IMR-90 (cell line): ENCODE measurements at places on chromosomes 16 and 17. TPM values are rescaled to one million over a fixed set of nuclear protein-coding genes. Genes with fewer than 3 reads are reported as not detected.
A peak's percentile ranks its signal among the peaks of the same experiment; 100 is the strongest.

GRCh38 chr16:86424398-86424797 is 85.9 kb upstream of the FOXF1 start:
- no peak overlapping the region for H3K4me3 ChIP-seq
- DNase-seq = no peak
- H3K36me3 ChIP-seq = no peaks in the 10 kb centered on the region
- no peak overlapping the region for H3K27ac ChIP-seq
- no peaks in the 10 kb centered on the region for H3K4me1 ChIP-seq

GRCh38 chr16:84925092-84925772 is 86.1 kb downstream of the ZDHHC7 start:
- no peak overlapping the region for H3K27ac ChIP-seq
- no peak overlapping the region for H3K4me3 ChIP-seq
- peaks cover 8% of the 10 kb centered on the region; the same call in 1 of the 2 replicates for H3K4me1 ChIP-seq
- no peak for DNase-seq
- no peaks in the 10 kb centered on the region for H3K27me3 ChIP-seq

- H3K27me3 ChIP-seq = 0 out of 2 replicates have a peak, but pooled peaks cover 5% of the 10 kb centered on the region
- H3K27ac ChIP-seq = no peak overlapping the region
- no peak overlapping the region for H3K4me3 ChIP-seq
- H3K4me1 ChIP-seq = no peaks in the 10 kb centered on the region
Observed at GRCh38 chr16:75208242-75208825, 1.4 kb upstream of the CTRB2 start.

DNA sequence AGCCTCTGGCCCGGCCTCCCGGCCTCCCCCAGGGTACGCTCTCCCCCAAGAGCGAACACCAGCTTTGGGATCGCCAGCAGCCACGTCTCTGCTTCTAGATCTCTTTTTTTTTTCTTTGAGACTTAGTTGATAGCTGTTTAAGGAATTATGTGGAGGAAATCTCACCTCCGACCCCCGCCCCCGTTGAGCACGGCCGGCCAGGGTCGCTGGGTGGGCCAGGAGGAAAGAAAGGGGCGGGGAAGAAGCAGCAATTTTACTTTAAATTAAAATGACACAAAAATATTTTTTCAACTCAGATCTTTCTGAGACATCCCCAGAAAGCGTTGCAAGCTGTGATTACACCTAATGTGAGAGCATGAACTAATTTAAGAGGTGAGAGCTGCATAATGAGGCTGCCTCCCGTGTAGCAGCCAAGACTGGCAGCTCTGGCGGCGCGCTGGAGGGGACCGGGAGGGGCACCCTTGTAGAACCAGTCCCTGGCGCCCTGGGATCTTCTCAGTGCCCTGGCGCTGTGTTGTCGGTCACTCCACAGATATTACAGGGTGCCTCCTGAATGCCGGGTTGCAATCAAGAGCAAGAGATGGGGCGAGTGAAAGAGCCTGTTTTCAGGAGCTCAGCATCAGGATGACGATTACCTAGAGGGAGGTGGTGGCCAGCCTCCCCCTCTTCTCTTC is 1.9 kb upstream of the CBLN1 start:
- no peaks in the 10 kb centered on the region for H3K4me1 ChIP-seq
- H3K27ac ChIP-seq = no peak overlapping the region
- H3K27me3 ChIP-seq = peaks cover 40% of the 10 kb centered on the region
- DNase-seq = no peak
- H3K4me3 ChIP-seq = no peak overlapping the region
- no peaks in the 10 kb centered on the region for H3K36me3 ChIP-seq

DNA sequence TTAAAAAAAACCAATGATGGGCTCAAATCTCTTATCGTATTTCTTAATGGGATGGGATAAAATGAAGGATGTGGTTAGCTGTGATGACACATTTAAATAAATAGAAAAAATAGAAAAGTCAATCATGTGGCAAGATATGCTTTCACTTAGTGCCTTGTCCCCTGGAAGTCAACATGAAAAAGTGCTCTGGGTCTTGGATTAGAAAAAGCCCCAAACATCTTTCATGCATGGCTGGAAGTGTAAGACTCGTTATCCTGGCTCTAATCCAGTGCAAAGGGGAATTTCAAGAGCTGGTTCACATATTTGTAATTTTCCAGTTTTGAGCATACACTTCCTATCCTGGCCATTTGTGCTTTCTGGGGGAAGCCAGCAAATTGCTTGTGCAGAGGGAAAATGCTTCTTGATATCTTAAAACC is 160.9 kb downstream of the MAP2K6 start:
- H3K27me3 ChIP-seq = no peaks in the 10 kb centered on the region
- peak overlapping the region; percentile 26; the same call in 1 of the 2 replicates for H3K27ac ChIP-seq
- H3K36me3 ChIP-seq = no peaks in the 10 kb centered on the region
- peaks cover 13% of the 10 kb centered on the region for H3K4me1 ChIP-seq
- H3K4me3 ChIP-seq = no peak overlapping the region

- H3K36me3 ChIP-seq = no peaks in the 10 kb centered on the region
- H3K4me1 ChIP-seq = 0 out of 2 replicates have a peak, but pooled peaks cover 3% of the 10 kb centered on the region
- no peak overlapping the region for H3K4me3 ChIP-seq
- H3K27me3 ChIP-seq = peaks cover 48% of the 10 kb centered on the region
Observed at GRCh38 chr16:559411-560203, 587 bp upstream of the PRR35 start.

DNA sequence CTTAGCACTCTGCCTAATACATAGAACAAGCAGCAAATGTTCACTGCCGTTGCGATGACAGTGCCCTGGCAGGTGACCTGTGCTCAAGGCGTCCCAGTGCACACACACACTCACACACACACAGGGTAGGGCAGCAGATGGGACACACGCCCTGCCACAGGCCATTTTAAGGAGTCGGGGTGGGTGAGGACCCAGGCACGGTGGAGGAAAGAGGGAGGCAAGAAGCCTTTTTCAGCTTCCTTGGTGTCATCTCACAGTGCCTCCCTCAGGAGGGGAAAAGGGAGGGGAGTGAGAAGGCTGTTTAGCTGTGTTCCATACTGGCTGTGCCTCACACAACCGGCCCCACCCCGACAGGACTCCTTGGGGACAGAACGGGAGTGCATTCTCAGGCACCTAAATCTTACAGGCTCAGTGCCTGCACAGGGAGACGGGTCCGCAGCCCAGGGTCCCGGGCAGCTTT is 1.5 kb downstream of the PITPNM3 start:
- peaks cover 5% of the 10 kb centered on the region; the same call in 1 of the 2 replicates for H3K4me1 ChIP-seq
- no peaks in the 10 kb centered on the region for H3K36me3 ChIP-seq
- H3K27me3 ChIP-seq = peaks cover 35% of the 10 kb centered on the region
- H3K4me3 ChIP-seq = peak overlapping the region; percentile 56; the same call in 1 of the 2 replicates
- H3K27ac ChIP-seq = no peak overlapping the region

GRCh38 chr16:66842765-66843164 is 1.4 kb upstream of the CA7 start:
- peak; percentile 19 for DNase-seq
- H3K4me1 ChIP-seq = no peaks in the 10 kb centered on the region; the same call in 1 of the 2 replicates
- no peak overlapping the region for H3K27ac ChIP-seq
- H3K27me3 ChIP-seq = peaks cover 68% of the 10 kb centered on the region

GRCh38 chr17:2002767-2003329 is 22.3 kb downstream of the RTN4RL1 start:
- H3K27ac ChIP-seq = no peak overlapping the region
- DNase-seq = no peak
- peaks cover 4% of the 10 kb centered on the region; the same call in 1 of the 2 replicates for H3K27me3 ChIP-seq
- H3K36me3 ChIP-seq = no peaks in the 10 kb centered on the region
- peaks cover 8% of the 10 kb centered on the region for H3K4me1 ChIP-seq

DNA sequence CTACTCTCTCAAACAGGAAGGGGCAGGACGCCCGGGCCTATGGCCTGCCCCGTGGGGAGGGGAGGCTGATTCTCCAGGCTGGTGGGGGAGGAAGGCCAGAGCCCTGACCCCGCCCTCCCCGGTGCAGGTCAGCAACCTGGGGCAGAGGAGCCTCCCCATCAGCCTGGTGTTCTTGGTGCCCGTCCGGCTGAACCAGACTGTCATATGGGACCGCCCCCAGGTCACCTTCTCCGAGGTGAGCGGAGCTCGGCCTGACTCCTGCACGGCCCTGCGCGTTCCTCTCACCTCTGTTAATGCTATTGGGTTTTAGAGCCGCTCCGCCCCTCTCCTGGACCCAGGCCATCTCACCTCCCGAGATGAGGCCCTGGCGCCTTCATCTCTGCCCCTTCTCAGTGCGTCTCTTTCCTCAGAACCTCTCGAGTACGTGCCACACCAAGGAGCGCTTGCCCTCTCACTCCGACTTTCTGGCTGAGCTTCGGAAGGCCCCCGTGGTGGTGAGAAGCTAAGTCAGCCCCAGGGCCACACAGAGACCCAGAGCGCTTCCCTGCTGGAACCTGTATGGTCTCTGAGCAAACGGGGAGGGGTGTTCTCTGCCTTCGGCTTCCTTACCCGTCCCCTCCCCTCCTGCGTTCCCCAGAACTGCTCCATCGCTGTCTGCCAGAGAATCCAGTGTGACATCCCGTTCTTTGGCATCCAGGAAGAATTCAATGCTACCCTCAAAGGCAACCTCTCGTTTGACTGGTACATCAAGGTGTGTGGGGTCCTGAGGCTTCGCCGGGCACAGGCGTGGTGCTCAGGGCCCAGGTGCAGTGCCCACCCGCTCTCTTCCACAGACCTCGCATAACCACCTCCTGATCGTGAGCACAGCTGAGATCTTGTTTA is 25.1 kb upstream of the ITGAX start:
- no peaks in the 10 kb centered on the region for H3K36me3 ChIP-seq
- H3K4me1 ChIP-seq = no peaks in the 10 kb centered on the region
- H3K27me3 ChIP-seq = peaks cover 22% of the 10 kb centered on the region
- H3K4me3 ChIP-seq = no peak overlapping the region

DNA sequence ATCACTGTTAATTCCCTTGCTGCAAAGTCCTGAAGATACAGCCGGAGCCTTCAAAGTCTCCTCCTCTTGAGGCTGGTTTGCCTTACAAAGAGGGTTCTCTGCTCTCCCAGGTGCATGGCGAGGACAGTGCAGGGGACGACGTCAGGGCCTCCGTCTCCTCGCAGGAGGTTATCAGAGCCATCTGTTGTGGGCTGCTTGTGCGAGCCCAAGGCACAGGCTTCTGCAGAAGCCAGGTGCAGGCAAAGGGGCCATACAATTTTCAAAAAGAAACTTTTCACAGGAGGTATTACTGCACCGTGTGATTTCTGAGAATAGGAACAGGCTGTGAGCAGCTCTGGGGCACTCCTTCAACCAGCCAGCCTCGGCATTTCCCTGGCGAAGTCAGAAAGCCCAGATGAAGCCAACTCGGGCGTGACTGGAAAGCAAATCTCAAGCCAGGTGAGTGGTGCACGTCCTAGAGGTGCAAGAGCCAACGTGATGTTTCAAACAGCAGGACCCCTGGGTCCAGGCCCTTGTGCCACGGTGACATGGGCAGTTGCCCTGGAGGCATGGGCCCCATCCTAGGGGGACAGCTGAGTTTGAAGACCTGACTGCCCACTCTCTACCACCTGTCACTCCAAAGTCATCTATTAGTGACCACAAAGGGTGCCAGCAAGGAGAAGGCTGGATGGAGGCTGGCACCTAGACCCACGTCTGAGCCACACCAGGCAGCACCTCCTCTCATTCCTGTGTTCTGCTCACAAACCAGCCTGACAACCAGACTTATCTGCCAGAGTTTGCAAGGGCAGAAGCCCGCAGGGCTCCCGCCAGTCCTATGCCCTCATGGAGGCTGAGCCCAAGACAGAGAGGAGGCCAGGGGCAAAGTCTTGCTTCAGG is 68.6 kb downstream of the SMPD3 start:
- DNase-seq = no peak
- no peak overlapping the region for H3K27ac ChIP-seq
- no peaks in the 10 kb centered on the region for H3K4me1 ChIP-seq
- H3K4me3 ChIP-seq = no peak overlapping the region
- peaks cover 61% of the 10 kb centered on the region for H3K27me3 ChIP-seq

DNA sequence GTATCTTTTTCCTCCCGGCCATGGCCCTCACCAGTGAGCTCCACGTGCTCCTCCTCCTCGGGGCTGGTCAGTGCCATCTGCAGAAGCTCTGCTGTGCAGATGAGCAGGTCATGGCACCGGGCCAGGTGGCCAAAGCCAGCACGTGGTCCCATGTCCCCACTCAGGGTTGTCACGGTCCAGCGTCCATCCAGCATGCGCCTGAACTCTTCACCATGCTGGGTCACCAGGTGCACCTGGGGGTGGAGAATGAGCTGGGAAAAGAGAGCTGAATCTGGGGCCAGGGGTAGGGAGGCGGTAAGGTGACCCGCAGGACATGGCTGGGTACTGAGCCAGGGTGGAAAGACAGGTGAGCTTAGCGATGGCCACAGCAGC is 1.3 kb downstream of the DHX58 start:
- no peak for DNase-seq
- H3K27ac ChIP-seq = no peak overlapping the region
- no peak overlapping the region for H3K4me3 ChIP-seq
- H3K27me3 ChIP-seq = no peaks in the 10 kb centered on the region
- H3K36me3 ChIP-seq = peaks cover 12% of the 10 kb centered on the region; the same call in 1 of the 2 replicates

- no peaks in the 10 kb centered on the region for H3K36me3 ChIP-seq
- no peaks in the 10 kb centered on the region for H3K4me1 ChIP-seq
- H3K27ac ChIP-seq = no peak overlapping the region
- H3K27me3 ChIP-seq = peaks cover 45% of the 10 kb centered on the region
- no peak for DNase-seq
Observed at GRCh38 chr16:4597174-4597573, 17.5 kb downstream of the UBALD1 start.

GRCh38 chr17:75783803-75784472 is 668 bp upstream of the UNK start:
- peaks cover under 1% of the 10 kb centered on the region; the same call in 1 of the 2 replicates for H3K36me3 ChIP-seq
- peak overlapping the region; percentile 36 for H3K4me3 ChIP-seq
- DNase-seq = no peak
- H3K27ac ChIP-seq = peak overlapping the region; percentile 87
- peaks cover 16% of the 10 kb centered on the region for H3K4me1 ChIP-seq
- H3K27me3 ChIP-seq = no peaks in the 10 kb centered on the region

DNA sequence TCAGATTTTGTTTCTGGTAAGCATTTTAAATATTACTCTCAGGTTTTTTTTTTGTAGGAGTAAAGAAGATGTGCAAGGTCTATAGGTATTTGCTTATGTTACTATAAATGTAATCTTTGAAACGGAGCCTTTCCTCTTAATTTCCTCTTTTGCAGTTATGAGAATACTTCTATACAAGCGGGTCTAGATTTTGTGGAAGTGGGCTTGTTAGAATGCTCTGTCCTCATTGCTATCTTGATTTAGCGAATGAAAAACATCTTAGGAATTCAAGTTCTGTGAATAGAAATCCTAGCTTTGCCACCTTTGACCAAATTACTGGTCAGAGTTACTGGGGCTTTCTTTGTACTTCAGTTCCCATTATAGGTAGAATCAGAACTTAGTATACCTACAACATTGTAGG is 80.3 kb downstream of the EFCAB13 start:
- no peaks in the 10 kb centered on the region for H3K27me3 ChIP-seq
- no peak for DNase-seq
- H3K36me3 ChIP-seq = no peaks in the 10 kb centered on the region
- no peaks in the 10 kb centered on the region for H3K4me1 ChIP-seq
- H3K4me3 ChIP-seq = no peak overlapping the region
- no peak overlapping the region for H3K27ac ChIP-seq

Gene SPEM3
- total RNA-seq = not detected in 2 replicates

Gene KRTAP4-9
- not detected in 2 replicates for total RNA-seq

Gene IL17C
- total RNA-seq = not detected in 2 replicates

Gene HOXB13
- total RNA-seq = not detected in 2 replicates

Gene TBC1D26
- not detected in 2 replicates for total RNA-seq

Gene EFCAB13
- 1.1 and 1.4 TPM in 2 replicates for total RNA-seq

Gene SNTB2
- total RNA-seq = 47.5 and 58.0 TPM in 2 replicates

Gene HIRIP3
- total RNA-seq = 5.0 and 5.8 TPM in 2 replicates

Gene HASPIN
- 3.9 and 4.3 TPM in 2 replicates for total RNA-seq

Gene P2RX1
- not detected in 2 replicates for total RNA-seq
